ENCODE measurements at places on chromosomes 2 and 18.

DNA sequence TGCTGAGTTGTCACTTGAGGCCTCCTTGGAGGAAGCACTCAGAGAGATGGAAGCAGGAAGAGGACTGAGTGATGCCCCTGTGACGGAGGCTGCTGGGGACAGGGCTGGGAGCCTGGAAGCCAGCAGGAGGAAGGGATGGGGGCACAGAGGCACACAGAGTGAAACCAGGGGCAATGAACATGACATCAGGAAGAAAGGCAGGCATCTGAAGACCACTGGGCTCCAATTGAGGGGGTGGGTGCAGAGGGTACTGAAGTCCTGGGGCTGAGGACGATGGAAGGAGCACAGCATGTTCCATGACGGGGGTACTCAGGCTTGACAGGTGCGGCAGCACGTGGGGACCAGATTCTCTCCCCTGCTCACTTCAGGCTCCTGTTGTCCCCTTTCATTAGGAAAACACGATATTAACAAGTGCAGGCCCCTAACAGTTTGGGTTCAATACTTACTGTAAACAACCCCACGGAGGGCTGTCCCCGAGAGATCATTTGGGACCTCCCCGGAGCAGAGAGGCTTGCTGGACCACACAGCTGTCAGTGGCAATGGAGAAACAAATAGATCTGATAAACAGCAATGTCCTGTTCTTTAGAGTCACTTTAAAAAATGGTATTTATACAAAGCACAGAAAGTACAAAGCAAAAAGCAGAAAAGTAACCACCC is 8.7 kb downstream of the INPP5D start:
- DNase-seq: no peak

GRCh38 chr2:135475128-135475527 is 55.9 kb downstream of the ZRANB3 start:
- DNase-seq: no peak

DNA sequence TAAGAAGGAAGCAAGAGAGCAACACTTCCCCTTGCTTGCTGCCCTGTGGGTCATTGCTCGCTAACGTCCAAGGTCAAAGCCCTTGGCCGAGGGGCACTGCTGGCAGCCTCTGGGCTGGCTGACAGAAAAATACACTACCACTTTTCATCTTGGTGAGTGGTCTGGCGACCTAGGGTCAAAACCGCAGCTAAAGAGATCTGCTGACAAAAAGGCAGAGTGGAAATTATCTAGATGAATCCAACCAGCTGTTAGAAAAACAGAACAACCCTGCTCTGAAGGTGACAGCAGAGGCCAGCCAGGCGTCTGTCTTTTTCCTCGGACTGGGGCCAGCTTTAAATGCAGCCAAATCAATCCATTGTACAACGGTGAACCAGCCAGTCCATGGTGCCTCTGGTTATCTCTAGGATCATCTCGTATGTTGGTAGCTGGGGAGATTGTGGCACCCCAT is 92.6 kb downstream of the CD8B2 start:
- DNase-seq: no peak

- DNase-seq: no peak
These were observed 197.9 kb downstream of the LPIN1 start for GRCh38 chr2:11944311-11944710.

- DNase-seq: no peak
These were observed 236.9 kb downstream of the AGPS start for GRCh38 chr2:177629357-177630024.

GRCh38 chr2:65788556-65788955 is 356.2 kb upstream of the SPRED2 start:
- no peak for DNase-seq

All from stimulated activated CD4-positive, alpha-beta T cell treated with anti-CD3 and anti-CD28 coated beads, Interleukin-4, amount 100 ng/mL, for 4 hours (primary cell).